ENCODE measurements at places on chromosomes 16 and 17.

GRCh38 chr17:46769531-46770438, 48.7 kb downstream of the WNT3 start:
- DNase-seq: no peak

DNA sequence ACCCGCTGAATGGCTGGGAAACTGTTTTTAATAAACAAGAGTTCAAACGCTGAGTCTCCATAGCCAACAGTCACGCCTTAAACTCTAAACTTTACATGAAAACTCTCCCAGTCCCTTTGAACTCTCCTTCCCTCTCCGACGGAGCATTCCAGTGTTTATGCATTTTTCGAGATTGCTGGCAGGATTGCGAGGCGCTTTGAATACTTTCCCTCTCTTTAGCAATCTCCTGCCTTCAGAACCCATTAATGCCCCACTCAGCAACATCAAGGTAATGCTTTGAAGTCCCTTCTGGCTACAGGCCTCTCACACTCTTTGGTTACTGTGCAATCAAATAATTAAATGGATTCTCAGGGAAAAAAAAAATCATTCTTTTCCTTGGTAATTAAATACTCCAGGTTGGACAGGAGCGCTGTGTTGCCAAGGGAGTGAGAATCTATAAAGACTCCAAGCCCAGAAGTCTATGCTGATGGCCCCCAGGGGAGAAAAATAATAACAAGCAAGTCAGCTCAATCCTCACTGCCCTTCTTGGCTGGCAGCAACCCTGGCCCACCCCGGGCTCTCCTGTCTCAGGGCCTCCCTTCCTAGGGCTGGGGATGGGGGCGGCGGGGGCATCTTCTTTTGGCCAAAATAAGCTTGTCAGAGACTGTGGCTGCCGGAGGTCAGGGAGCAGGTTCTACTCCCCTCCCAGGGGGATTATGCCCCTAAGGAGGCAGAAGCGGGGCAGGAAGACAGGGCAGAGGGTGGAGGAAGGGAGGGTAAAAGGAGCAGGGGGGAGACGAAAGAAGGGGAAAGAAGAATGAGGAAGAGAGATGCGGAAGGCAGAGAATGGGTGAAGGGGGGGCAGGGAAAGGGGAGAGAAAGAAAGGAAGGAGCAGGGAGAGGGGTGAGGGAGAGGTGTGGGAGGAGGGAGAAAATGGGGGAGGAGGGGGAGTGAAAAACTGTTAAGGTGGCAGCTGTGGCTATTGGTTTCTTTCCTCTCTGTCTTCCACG, 45.2 kb downstream of the AXIN2 start:
- DNase-seq: peak; percentile 65

DNA sequence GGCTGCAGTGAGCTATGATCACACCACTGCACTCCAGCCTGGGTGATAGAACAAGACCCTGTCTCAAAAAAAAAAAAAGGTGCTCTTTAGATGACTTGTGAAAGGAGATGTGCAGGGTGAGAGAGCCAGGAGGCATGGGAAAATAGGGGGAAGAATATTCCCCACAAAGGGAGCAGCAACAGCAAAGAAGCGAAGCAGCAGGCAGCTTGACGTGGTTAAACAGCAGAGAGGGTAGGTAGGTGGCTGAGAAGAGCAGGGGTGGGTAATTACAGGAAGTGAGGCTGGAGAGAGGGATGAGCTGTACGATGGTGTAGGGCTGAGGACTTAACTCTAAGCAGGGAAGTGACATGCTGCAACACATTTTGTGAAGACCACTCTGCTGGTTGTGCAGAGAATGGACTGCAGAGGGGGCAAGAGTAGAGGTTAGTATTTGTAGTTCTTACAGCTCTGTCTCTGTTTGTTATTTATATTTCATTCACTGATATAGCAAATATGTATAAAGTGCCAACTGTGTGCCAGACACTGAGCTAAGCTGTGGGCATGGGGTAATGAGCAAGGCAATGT, 1.6 kb downstream of the HEATR3 start:
- peak; percentile 2 for DNase-seq

DNA sequence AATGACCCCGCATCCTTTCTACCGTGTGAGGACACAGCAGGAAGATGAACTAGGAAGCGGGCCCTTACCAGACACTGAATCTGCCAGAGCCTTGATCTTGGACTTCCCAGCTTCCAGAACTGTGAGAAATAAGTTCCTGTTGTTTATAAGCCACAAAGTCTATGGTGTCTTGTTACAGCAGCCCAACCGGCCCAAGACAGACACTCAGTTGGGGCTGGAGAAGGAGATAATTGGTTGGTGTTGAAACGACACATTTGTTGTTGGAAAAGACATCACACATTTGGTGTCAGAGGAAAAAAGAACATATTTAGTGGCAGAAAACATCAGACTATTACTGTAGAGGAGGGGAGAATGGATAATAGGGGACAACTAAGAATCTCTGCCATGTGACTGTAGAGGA, 122.3 kb upstream of the SEC14L1 start:
- no peak for DNase-seq

GRCh38 chr17:60327901-60328273, 64.0 kb downstream of the USP32 start:
- DNase-seq: no peak

All from DMS79 treated with DMSO at 0.1 percent for 48 hours (cell line).